ENCODE measurements at places on chromosomes 3 and 15.

DNA sequence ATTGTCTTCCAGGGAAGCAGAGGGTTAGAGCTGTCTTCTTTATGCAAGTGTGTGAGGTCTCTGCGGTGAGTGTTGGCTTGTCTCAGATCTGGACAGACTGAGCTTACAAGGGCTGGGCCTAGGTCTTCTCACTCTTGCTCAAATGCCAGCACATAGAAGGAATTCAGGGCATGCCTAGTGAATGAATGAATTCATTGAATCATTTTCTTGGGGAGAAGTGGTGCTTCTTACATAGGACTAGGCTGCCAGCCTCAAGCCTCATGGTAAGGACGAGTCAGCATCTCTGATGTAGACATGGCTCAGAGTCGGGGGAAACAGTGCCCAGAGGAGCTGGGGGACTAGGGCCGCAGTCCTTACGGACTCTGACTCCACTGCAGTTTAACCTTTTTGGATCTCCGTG, 17.2 kb downstream of the MKRN2 start:
- DNase-seq = no peak

- no peak for DNase-seq
Measured at GRCh38 chr3:42509111-42509510, 6.7 kb downstream of the VIPR1 start.

DNA sequence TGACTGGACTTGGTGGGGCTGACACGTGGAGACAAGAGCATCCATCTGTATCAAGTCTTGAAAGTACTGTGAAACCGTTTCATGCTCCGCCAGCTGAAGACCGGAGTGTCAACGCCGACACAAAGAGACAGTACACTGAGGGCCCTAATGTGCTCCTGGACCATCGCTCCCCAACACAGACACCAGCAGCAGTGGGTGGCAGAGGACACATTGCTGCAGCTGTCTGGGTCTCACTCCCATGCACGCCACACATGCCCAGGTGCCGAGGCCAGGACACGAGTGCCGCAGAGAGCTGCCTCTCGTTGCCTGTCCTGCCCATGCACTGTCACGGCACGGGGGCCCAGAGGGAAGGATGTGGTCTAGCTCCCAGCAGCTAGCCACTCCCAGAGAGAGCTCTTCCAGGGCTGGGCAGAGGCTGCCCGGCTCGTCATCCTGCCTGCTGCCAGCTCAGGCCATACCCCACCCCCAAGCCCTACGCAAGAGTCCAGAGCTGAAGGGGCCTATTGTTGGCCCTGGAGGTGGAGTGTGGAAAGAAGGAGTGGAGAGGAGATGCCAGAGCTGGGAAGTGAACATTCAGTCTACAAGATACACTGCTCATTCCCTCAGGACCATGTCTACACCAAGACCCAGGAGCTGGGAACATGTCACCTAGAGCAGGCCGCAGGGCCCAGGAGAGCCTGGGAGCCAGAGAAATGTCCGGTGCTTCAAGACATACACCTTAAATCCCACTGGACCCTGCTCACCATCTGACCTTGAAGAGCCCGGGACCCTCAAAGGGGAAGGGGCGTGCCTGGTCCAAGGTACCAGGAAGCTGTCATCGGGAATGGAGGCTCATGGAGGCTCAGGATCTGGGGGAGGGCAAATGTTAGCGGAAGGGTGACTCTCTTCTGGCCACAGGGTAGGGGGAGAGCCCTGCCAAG, 7.7 kb downstream of the TNK2 start:
- no peak for DNase-seq

DNA sequence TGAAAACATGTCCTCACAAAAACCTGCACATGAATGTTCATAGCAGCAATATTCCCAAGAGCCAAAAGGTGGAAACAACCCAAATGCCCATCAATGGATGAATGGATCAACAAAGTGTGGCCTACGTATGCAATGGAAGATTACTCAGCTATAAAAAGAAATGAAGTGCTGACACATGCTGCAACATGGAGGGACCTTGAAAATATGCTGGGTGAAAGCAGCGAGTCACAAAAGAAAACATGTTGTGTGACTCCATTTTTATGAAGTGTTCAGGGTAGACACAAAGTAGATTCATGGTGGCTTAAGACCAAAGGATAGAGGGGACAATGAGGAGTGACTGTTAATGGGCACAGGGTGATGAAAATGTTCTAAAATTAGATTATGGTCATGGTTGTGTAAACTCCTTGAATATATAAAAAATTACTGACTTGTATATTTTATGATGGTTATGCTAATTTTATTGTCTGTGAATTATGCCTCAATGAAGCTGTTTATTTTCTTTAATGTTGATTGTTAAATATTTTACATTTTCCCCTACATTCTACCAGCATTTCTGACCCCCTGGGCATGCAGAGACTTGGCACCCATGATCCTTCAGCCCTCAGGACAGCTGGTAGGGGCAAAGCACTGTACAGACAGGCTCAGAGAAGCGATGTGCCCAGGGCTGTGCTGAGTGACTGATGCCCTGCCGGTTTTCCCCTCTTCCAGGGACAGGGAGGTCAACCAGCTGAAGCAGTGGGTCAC, 37.8 kb downstream of the CFAP100 start:
- DNase-seq = no peak

GRCh38 chr3:32968166-32968919, 16.9 kb downstream of the CCR4 start:
- DNase-seq = no peak

Data from stimulated activated CD4-positive, alpha-beta T cell treated with anti-CD3 and anti-CD28 coated beads, Interleukin-1b, Interleukin-23, amount 100 ng/mL, for 1 hour (primary cell).